Psoas muscle (tissue), 8 donors: ENCODE measurements at places on chromosomes 2 and 18. TPM values are rescaled to one million over a fixed set of nuclear protein-coding genes. Genes with fewer than 3 reads are reported as not detected.

- DNase-seq, result no peak
Observed at GRCh38 chr2:218927422-218927821, 32.0 kb upstream of the CDK5R2 start.

- no peak for DNase-seq
Observed at GRCh38 chr18:71431689-71432088, 1112.5 kb downstream of the CBLN2 start.

DNA sequence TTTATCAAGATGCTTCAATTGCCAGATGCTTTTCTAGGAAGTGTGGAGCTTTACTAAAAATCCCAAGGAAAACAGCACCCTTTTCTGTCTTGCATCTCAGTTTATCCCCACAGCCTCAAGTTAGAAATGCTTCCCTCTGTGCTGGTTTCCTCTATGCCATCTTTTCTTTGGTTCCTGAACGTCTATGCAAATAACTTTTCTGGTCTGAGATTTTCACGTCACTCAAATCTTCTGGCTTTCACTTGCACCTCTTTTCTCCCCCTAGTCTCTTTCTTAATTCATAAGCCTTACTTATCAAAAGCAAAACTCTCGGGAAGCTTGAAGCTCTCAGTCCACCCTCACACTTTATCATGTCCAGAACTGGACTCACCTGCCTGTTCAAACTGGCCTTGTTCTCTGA, 33.9 kb downstream of the ARHGAP25 start:
- DNase-seq, result no peak

GRCh38 chr2:172211512-172211911, 108.8 kb upstream of the DLX2 start:
- no peak for DNase-seq

SERPINB11 gene
- not detected for polyA plus RNA-seq

HOXD8 gene
- polyA plus RNA-seq, result 52.5 TPM

NR4A2 gene
- polyA plus RNA-seq, result 1.2 TPM

EPB41L3 gene
- polyA plus RNA-seq, result 2.0 TPM

TLX2 gene
- not detected for polyA plus RNA-seq

SPP2 gene
- not detected for polyA plus RNA-seq
